T1000 (cell line): ENCODE measurements at places on chromosomes 7 and 10.
A peak's percentile ranks its signal among the peaks of the same experiment; 100 is the strongest.

- no peak for DNase-seq
Observed at GRCh38 chr10:100374200-100374655, 27.2 kb downstream of the SCD start.

DNA sequence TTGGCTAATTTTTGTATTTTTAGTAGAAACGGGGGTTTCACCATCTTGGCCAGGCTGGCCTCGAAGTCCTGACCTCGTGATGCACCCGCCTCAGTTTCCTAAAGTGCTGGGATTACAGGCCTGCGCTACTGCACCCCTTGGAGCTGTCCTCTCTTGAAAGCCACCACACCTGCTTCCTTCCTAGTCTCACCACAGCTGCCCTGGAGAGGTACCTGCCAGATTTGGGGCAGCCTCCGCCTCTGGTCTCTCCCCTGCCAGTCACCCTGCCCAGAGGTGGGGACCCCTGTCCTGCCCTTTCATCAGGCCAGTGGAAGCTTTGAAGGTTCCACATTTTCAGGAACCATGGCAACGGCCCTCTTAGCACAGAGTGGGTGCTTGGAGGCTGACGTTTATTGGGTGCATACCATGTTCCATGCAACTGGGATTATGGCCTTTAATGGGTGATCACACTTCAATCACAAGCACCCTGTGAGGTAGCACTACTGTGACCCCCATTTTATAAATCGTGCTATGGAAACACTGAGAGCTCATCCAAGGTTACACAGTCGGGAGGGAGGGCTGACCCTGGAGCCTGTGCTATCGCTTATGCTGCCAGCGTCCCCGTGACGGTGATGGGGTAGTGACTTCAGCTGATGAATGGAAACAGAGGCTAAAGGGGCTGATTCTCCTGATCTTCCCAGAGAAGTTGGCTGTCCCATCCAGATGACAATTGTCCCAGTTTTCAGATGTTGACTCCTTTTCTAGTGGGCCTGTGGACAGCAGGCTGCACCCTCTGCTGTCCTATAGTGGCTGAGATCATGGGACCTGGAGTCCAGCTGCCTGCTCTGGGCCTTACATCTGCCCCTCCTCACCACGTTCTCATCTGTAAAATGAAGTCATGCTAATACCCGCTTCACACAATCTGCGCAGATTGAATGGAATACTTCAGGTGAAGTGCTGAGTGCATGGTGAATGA is 11.5 kb upstream of the FGFR2 start:
- DNase-seq, result no peak

- DNase-seq, result no peak
Observed at GRCh38 chr10:55233505-55233904, 432.5 kb upstream of the PCDH15 start.

GRCh38 chr10:70622541-70622940 is 20.0 kb upstream of the PRF1 start:
- DNase-seq, result no peak

DNA sequence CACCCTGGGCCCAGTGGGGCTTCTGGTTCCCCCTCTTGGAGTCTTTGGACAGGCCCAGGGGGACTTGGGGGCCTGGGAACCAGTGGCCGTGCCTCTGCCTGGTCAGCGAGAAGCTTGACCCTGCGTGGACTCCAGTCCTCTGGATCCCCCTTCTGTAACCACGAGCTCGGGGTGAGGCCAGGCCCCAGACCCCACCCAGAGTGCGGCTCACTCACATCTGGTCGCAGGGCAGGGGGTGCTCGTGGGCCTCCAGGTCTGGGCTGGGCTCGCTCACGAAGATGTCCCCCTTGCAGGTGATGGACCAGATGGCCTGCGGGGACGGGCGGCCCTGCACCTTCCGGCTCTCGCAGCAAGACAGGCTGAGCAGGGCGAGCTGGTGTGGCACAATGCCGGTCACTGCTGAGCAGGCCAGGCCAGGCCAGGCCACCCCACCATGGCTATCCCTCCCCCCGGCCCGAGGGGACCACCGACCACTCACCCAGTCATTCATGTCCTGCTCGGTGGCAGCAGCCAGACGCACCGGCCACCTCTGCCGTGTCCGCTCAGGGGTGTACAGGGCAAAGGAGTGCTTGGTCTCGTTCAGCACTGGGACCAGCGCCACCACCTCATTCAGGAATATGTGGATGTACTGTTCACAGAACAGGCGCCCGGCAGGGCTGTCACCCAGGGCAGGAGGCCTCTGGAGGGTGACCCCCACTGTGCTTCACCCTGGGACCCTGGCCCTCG is 19.7 kb downstream of the BHLHA15 start:
- no peak for DNase-seq

- DNase-seq, result no peak
Observed at GRCh38 chr7:9958486-9958885, 1015.2 kb upstream of the PHF14 start.

GRCh38 chr10:31977440-31978155 is 49.0 kb upstream of the ARHGAP12 start:
- DNase-seq, result no peak

GRCh38 chr10:116521424-116522290 is 24.1 kb upstream of the PNLIP start:
- DNase-seq, result peak; percentile 9

- no peak for DNase-seq
Observed at GRCh38 chr7:112880818-112881418, 90.7 kb upstream of the TMEM168 start.

DNA sequence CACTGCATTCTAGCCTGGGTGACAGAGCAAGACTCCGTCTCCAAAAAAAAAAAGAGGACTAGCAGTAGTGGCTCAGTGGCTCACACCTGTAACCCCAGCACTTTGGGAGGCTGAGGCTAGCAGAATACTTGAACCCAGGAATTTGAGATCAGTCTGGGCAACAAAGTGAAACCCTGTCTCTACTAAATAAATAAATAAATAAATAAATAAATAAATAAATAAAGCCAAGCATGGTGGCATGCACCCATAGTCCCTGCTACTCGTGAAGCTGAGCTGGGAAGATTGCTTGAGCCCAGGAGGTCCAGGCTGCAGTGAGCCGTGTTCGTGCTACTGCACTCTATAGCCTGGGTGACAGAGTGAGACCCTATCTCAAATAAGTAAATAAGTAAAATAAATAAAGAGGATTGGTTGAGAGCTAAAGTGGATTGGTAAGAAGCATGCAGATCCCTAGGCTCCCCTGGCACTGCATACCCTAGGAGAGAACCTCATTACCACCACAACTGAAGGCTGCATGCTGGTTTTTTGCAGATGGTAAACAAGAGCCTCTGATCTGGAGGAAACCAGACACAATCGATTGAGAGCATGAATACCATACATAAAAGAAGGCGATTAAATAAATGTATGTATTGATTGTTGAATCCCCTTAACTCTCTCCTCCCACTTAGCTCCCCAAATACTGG is 163.2 kb downstream of the REEP3 start:
- no peak for DNase-seq

GRCh38 chr10:77416311-77417135 is 221.1 kb downstream of the KCNMA1 start:
- peak; percentile 79 for DNase-seq

DNA sequence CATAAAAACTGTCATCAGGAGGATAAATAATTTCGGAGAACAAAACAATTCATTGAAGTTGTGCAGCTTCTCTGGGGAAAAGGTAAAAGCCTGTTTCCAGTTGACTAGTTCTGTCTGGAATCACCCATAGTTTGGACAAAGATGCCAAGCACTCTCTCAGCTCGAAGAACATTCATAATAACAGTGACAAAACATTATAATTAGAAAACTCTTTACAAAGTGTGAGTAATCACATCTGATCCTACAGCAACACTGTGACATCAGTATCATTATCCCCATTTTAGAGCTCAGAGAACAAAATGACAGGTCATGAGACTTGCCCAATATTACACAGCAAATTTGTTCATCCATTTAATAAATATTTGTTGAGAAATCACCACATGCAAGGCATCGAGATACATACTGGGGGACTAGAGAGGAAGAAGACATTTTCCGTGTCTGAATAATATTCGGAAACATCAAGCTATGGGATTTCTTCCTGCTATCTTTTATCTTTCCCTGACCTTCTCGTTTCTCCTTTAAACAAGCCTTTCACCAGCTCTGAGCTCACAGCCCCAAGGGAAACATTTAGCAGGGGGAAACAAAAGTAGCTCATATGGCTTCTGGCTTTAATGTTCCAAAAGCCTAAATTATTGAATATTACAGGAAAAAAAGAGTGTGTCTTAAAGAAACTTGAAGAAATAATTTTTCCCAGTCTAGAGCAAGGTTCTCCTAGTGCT is 123.3 kb upstream of the GHITM start:
- no peak for DNase-seq

DNA sequence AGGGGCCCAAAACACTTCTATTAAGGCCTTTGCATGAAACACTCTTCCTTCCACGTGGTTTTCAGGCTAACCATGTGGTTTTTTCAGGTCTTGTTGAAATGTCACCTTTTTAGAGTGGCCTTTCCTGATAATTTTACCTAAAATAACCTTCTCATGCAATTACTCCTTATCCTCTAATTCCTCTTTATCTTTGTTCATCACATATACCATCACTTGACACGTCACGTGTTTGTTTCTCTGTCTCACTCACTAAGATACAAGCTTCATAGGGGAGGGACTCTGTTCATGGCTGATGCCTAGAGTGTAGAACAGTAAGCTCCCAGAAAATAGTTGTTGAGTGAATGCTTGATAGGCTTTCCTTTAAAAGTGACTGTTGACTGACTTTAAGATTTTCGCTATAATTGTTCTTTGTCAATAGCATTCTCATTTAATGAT is 63.7 kb downstream of the ST7 start:
- no peak for DNase-seq

- DNase-seq, result no peak
Observed at GRCh38 chr7:14762561-14762960, 140.0 kb downstream of the DGKB start.

- no peak for DNase-seq
Observed at GRCh38 chr7:44980393-44981034, 1.7 kb upstream of the MYO1G start.

- DNase-seq, result no peak
Observed at GRCh38 chr7:34165927-34166550, 260.7 kb downstream of the BMPER start.

DNA sequence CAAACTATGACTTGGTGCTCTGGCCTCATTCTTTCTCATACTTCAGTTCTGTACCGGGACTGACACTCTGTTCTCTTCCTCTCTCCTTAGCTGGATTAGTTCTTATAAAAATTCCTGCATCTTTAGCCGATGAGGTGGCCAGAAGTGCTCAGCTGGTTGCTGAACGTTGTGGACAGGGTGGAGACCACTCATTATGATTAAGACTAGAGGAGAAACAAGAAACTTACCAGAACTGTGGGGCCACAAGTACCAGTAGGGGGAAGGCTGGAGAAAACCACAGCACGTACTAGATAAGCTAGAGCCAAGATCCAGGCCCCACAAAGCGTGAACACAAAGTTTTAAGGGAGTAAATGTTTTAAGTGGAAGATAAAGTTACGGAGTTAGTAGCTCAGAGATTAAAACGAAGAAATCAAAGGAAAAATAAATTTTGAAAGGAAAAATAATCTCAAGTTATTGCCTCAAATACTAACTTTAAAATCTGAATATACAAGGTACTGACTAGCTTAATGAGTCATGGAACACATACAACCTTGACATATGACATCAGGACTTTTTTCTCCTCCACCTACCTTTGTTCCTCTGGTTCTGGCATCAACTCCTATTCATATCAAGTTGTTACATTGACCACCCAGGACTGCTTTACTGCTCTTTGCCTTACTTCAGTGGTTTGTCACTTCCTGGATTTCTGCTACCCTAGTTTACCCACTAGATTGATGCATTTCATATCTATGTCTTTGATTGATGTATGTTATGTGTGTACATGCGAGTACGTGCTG is 469.0 kb downstream of the TFEC start:
- DNase-seq, result peak; percentile 12

- peak; percentile 54 for DNase-seq
Observed at GRCh38 chr7:116582806-116583444, 58.1 kb downstream of the CAV1 start.

- DNase-seq, result no peak
Observed at GRCh38 chr7:158343526-158343925, 244.1 kb downstream of the PTPRN2 start.

DNA sequence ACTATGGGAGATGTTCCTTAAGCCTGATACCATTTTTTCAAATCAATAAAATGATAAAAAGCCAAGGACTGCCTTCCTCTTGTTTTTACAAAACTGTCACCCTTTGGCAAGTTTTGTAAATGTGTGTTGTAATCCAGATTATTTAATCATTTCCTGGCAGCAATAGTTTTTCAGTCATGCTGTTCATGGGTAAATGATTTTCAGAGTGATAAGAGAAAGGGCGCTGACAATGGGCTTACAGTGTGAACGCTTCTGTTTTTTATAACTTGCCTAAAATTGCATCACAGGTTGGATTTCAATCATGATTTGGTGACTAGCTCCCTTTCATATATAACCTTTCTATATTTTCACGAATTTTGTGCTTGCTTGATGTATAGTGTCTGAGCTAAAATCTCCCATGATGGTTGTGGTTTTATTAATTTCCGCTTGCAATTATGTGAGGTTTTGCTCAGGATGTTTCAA is 19.0 kb upstream of the DMBT1 start:
- no peak for DNase-seq

DNA sequence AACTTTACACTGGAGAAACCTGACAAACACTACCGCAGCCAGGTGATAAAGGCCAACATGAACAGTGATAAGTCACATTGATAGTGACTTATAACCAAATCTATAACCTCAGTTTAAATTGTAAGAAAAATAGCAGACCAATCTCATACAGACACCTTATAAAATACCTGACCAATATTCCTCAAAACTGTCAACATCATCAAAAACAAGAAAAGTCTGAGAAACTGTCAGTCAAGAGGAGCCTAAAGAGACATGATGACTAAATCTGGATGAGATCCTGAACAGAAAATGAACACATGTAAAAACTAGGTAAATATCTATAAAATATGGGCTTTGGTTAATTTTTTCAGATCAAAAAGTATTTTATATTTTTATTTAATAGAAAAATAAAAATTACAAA is 233.3 kb downstream of the HPSE2 start:
- DNase-seq, result no peak

DNA sequence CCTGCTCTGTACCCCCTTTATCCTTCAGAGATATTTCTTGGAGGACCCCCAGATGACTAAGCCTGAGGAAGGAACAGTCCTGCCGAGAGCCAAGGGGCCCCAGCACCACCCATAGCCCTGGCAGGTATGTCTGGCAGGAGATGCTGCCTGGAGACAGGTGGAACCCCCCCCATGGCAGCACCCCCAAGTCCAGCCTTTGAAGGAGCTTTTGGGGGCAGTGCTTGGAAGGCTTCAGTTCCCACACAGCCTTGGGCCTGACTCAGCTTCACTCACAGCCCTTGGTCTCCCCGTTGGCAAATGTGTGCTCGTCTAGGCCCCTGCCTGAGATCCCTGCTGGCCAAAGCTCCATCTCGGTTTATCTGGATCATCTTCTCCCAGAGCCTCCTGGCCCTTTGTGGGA is 23.0 kb upstream of the PCBD1 start:
- no peak for DNase-seq

DNA sequence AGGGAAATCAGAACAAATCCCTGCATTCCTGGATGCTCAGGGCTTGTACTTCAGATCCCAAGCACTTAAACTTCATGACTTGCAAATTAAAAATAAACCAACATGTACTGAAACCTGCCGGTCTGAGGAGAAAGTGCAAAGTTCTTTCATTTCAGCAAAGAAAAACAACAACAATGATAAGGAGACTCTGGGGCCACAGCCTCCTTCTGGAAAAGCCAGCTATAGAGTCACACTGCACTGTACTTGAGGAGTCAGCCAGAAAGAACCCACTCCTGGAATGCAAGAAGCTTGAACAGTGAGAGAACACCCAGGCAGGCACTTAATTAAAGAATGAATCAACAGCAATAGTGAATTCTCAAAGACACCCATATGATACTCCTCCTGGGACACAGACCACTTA is 49.7 kb upstream of the TM9SF3 start:
- DNase-seq, result no peak
